ENCODE measurements at places on chromosomes 3 and 15. TPM values are rescaled to one million over a fixed set of nuclear protein-coding genes. Genes with fewer than 3 reads are reported as not detected.

GRCh38 chr15:35117543-35118265, 32.6 kb upstream of the NANOGP8 start:
- no peak for DNase-seq

DNA sequence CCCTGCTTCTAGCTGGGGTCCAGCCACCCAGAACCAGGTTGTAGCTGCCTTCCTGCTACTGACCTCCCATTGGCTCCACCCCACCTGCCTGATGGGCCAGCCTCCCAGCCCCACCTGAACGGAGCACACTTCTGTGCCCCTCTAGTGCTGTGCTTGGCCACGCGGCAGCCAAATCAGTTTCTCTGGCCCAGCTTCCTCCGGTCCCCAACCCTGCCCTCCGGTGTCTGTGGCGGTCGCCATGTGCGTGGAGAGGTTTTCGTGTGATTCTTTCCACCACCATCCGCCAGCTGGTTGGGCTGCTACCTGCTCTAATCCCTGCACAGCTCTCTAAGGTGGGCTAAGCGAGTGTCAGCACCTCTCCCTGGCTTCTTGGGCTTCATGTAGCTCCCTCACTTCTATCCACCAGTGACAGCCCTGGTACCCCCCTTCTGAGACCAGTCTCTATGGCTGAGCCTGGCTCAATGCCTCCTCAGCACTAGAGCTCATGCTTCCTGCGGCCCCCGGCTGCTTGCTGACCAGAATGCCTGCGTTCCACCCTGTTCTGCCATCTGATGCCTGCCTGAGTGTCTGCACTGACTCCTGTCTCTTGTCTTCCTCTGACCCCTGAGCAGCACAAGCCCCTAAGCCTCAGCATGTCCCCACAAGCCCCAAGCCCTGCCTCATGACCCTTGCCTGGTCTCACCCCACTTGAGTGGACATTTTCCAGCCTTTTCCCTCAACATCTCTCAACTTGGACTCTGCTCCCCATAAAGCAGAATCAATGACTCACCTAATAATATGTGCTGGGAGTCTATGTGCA, 23.2 kb upstream of the MAGEF1 start:
- no peak for DNase-seq

GRCh38 chr15:31317421-31318327, 9.0 kb upstream of the KLF13 start:
- no peak for DNase-seq

GRCh38 chr15:95129574-95129973, 898.2 kb downstream of the MCTP2 start:
- DNase-seq, result no peak

GRCh38 chr3:116476691-116477090, 31.4 kb upstream of the LSAMP start:
- DNase-seq, result no peak

- no peak for DNase-seq
Observed at GRCh38 chr15:93217343-93217742, 128.3 kb upstream of the RGMA start.

MYO1E gene
- total RNA-seq, result 3.6 TPM

LRTM1 gene
- not detected for total RNA-seq

SCAMP5 gene
- total RNA-seq, result 7.7 TPM

- no peak for DNase-seq
Observed at GRCh38 chr15:48563934-48564333, 81.6 kb downstream of the FBN1 start.

DNA sequence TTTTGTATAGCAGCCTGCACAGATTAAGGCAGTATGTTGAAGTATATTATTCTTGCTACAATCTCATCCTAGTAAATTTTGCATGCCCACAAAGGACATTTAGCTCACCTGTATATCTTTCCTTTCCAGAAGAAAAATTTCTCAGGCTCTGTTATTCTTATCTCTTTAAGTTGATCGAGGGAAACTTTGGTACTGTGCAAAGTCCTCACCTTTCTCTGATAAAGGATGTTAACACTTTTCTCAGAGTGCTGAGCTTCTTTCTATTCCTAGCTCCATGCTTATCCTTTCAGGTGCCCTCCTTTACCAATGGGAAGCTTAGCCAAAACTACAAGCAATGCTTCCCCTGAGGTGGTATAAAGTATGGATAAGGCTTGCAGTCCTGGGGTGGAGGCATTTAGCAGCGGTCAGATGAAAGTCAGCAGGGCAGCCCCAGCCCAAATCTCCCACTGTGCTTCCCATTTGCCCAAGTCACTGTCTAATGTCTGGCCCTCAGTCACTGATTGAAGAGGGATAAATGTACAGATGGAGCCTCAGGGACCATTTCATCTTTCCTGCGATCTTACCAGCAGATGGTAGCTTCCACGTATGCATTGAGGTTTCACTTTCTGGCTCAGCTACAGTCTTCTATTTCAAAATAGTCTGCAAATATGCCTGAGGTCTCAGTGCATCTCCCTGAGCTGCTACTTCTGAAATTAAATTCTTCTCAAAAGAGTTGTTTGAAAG, 127.8 kb upstream of the P2RY1 start:
- DNase-seq, result no peak

DNA sequence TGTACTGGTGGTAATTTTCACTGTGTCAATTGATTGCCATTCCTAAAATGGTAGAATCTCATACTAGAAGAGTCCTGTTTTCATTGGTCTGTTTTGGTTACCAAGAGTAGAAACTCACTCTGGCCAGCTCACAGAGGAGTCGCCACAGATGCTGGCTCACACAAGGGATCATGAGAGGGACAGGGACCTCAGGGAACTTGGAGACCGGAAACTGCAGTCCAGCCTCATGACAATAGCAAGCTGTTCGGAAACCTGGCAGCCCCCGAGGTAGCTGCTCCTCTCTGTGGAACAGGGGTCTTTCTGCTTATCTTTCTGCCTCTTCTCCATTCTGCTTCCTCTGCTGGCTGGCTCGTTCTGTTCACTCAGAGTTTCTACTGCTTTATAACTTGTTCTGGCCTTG, 192.9 kb downstream of the PLCL2 start:
- DNase-seq, result no peak

SLCO2A1 gene
- total RNA-seq, result not detected

CFAP92 gene
- total RNA-seq, result not detected

DNA sequence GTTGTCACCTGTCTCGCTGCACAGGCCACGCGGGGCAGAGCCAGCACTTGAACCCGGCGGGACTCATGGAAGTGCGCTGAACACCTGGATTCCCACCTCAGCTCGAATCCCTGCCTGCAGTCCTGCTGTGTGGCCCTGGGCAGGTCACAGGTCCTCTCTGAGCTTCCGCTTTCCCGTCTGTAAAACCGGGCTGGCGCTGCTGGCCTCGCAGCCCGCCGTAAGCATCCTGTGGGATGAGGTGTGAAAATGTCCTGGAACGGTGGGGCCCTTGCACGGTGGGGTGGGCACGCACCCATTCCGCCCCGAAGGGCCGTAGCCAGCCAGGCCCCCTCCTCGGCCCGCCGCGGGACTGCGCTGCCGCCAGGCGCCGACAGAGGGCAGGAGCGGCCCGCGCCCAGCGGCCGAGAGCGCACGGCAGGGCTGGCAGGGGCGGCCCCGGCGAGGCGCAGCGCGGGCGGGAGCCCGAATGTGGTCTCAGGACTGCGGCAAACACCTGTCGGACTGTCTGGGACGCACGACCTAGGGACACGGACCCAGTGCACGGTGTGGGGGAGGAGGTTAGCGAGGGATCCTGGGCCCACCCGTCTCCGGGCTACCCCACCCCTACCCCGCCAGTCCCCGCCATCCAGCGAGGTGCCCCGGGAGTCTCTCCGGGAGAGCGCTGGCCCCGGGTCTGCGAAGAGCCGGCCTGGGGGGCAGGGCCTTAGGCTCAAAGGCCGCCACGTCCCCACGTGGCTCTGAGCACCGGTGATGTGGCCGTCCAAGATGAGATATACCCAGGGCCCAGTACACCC, 40.4 kb downstream of the DNAJB8 start:
- DNase-seq, result peak; percentile 29
